ENCODE measurements at places on chromosomes 7 and 10. TPM values are rescaled to one million over a fixed set of nuclear protein-coding genes. Genes with fewer than 3 reads are reported as not detected.

GRCh38 chr10:25016376-25017153 lies at the start of gene THNSL1:
Gene THNSL1, plus strand, starts transcription at chr10:25016612. Its CDS starts 6,612 bp downstream, at chr10:25023224.
- DNase-seq, result peak; percentile 93

- no peak for DNase-seq
Measured at GRCh38 chr10:102713539-102713813, 721 bp downstream of the ARL3 start.

GRCh38 chr7:15104411-15105092 lies 202.0 kb upstream of the DGKB start:
- no peak for DNase-seq

- DNase-seq, result no peak
Measured at GRCh38 chr10:24292304-24293293, 83.7 kb downstream of the KIAA1217 start.

GRCh38 chr7:134992626-134993179 lies 6.4 kb downstream of the AGBL3 start:
- DNase-seq, result no peak

GRCh38 chr7:46720761-46721160 lies 799.7 kb upstream of the IGFBP3 start:
- no peak for DNase-seq

GRCh38 chr10:76251841-76252671 lies 820.6 kb downstream of the LRMDA start:
- no peak for DNase-seq

DNA sequence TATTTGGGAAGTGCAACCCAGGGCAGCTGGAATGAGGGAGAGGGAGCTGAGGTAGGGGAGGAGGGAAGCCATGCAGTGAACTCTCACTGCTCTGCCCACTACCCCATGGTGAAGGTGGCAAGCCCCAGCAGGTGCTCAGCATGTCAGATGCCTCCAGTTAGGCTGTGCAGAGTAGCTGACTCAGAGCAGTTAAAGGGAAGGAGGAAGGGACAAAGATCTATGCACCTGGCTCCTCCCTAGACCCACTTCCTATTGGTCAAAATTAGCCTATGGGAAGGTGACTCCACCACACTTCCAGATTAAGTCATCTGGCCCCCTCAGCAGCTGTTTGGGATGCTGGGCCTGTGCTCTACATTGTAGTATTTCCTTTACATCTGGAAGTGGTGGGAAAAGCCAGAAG lies 125.7 kb upstream of the MTPN start:
- DNase-seq, result no peak

- DNase-seq, result no peak
Measured at GRCh38 chr10:117322260-117322659, 53.0 kb downstream of the PDZD8 start.

DNA sequence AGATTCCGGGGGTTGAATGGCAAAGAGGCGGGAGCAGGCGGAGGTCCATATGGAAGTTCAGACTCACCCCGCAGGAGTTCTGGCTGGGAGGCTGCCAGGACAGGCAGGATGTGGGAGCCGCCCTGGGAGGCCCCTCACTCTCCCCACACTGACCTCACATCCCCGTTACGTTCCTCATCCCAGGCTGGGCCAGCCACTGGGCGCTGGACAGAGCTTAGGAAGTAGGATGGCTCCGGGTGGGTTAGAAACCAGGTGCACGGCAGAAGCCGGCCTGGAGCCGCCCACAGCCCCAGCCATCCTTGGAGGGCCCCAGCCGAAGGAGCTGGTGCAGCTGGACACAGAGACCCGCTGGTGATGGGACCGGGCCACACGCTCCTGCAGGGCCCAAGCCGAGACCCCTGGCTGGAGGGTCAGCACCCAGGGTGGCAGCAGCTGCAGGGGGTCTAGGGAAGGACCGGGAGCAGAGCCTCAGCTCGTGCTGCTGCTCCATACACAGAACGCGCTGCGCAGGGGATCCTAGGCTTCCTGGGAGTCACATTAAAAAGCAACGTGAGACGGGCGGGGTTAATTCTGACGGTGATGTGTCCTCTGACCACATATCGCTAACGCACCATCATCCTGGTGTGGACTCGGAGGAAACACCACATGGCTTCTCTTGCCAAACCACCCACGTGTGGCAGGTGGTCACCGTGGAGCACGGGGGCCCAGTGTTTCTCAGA lies 98.6 kb upstream of the DIP2C start:
- DNase-seq, result no peak

DNA sequence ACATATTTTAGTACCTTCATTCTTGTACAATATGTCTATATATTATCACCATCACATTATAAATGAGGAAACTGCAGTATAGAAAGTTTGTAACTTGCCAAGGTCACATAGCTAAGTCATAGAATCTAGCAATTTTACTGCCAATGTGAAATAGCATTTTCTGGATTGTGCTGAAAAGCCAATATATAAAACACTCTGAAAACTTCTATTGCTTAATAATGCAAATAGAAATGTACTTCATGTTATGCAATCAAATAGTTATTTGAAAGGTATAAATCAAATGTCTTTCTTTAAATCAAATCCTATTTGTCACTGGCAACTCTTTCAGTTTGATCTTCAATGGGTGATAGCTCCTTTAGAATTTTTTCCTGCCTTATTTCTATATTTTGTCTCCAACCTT lies 129.5 kb downstream of the TMEM26 start:
- DNase-seq, result no peak

DNA sequence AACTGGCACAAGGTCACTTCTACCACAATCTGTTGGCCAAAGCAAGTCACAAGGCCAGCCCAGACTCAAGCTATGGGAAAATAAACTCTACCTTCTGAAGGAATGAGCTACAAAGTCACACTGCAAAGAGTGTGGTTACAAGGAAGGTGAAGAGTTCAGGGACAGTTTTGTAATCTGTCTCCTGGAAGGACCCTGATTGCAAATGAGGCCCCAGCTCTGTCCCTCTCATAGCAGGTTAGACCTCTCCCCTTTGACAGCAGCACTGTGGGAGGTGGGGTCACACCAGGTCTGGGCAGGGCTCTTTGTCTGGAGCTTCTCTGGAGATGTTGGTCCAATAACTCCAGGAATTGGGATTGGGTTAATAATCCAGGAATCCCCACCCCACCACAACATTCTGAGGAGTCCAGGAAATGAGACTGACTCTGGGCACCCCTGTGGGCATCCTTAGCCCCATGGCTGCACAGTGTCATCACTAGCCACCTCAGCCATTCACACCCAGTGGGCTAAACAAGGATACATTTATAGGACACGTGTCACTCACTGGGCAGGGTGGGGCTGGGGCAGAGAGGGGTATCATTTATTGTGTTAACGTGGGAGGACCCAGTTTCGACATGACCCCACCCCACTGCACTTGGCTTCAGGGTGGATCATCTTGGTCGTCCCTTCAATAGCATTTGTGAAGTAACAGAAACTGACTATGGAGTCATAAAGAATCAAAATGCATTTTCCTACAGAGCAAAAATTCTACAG lies 23.7 kb upstream of the C10orf105 start:
- DNase-seq, result no peak

GRCh38 chr7:22989643-22990587 lies 24.0 kb downstream of the HYCC1 start:
- DNase-seq, result no peak

GRCh38 chr10:114087255-114087654 lies 43.6 kb downstream of the ADRB1 start:
- DNase-seq, result no peak

- DNase-seq, result no peak
Measured at GRCh38 chr10:126844406-126844805, 60.8 kb upstream of the DOCK1 start.

Gene CYP2C19
- 0.37 TPM for total RNA-seq

Gene IGF2BP3
- 28.4 TPM for total RNA-seq

Gene GNAI1
- total RNA-seq, result 19.2 TPM

Gene FAM131B
- total RNA-seq, result 0.08 TPM

Gene UNCX
- not detected for total RNA-seq
